Lower leg skin (tissue), 4 donors: ENCODE measurements at places on chromosomes 5 and 9. TPM values are rescaled to one million over a fixed set of nuclear protein-coding genes. Genes with fewer than 3 reads are reported as not detected.

GRCh38 chr5:134090522-134090921 lies 24.0 kb upstream of the TCF7 start:
- no peak for DNase-seq

The KCNV2 gene
- total RNA-seq = not detected

- no peak for DNase-seq
Measured at GRCh38 chr5:90231688-90232087, 177.9 kb downstream of the CETN3 start.

DNA sequence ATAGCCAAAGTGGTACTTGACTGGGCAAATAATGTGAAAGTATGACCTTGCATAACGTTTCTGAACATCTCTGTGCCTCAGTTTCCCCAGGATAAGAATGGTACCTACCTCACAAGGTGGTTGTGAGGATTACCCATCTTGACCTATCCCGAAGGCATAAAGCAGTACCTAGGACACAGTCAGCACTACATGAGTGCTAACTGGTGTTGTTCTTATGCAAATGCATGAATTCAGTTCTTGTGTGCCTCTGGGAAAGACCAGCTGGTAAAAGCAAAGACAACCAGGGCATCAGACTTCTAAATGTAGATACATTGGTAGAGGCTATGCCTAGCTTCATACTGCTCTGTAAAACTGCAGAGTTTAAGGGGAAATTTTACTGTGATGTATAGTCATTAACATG lies 21.8 kb upstream of the TMEM252 start:
- DNase-seq = no peak

DNA sequence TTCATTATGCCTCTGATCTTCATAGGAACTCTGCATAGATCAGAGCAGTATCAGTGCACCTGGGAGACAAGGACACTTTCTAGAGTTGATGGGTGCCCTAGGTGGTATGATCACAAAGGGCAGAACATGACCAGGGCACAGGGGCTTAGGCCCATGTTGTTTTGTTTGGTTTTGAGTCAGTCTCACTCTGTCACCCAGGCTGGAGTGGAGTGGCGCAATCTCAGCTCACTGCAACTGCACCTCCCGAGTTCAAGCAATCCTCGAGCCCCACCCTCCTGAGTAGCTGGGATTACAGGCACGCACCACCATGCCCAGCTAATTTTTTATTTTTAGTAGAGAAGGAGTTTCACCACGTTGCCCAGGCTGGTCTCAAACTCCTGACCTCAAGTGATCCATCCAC lies 17.6 kb downstream of the ALDH7A1 start:
- DNase-seq = no peak

DNA sequence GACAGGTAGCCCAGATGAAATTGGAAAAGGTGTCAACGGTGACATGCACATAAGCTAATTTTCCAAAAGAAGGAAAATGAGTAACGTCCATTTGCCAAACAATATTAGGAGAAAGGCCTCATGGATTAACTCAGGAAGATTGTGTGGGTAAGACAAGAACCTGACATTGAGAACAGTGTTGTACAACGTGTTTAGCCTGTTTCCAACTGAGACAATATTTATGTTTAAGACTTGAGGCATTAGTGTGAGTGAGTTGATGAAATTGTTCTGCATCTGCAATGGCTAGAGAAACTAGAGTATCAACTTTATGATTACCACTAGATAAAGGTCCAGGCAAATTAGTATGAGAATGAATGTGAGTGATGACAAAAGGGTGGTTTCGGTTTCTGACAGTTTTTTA lies 191.3 kb upstream of the RAI14 start:
- DNase-seq = no peak

- DNase-seq = no peak
Measured at GRCh38 chr9:11312966-11313365, 700.2 kb upstream of the PTPRD start.

GRCh38 chr5:10297646-10298204 lies 10.0 kb downstream of the CMBL start:
- no peak for DNase-seq

The LCN9 gene
- total RNA-seq = not detected

The SLCO4C1 gene
- total RNA-seq = 0.30 TPM

DNA sequence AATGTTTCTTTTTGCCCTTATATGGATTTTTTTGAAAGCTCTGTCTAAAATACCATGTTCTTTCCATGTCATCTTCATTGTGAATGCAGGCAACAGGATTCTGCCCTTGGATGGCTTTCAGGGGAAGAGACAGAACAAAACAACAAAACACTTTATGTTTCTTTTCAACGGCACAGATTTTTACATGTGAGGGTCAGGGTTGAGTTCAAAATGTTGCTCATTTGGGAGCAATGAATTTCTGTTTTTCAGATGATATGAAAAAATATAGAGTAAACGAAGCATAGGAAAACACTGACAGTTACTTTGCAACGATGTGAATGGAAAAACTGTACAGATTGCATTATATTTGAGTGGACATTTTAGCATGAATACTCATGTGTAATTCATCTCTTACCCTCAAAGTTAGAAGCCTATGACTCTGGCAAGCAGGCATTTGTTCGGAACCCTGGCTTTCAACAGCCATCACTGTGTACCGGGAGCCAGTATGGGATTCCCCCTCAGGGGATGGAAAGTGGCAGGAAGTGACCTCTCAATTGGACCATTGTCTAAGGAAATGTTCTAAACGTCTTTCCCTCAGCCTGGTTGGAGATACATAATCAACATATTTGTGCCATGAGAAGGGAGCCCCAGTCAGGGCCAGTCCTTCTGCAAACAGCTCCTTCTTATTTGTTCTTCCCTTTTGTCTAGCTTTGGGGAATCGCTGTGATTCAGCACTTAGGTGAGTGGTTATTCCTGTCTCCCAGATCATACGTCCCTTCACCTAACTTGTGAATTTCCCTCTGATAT lies 153.9 kb upstream of the MEF2C start:
- peak; percentile 16 for DNase-seq

- DNase-seq = no peak
Measured at GRCh38 chr5:73254642-73255041, 81.6 kb downstream of the TMEM174 start.

The PCDHB14 gene
- total RNA-seq = 6.9 TPM

The ZNF367 gene
- 0.93 TPM for total RNA-seq

GRCh38 chr5:96006291-96006690 lies 44.6 kb upstream of the ELL2 start:
- no peak for DNase-seq

The PCDHB9 gene
- total RNA-seq = 2.2 TPM

The NME5 gene
- total RNA-seq = 0.49 TPM

The SH3GL2 gene
- not detected for total RNA-seq

The TMEM215 gene
- not detected for total RNA-seq

The TBC1D13 gene
- total RNA-seq = 13.1 TPM

GRCh38 chr5:31114817-31115216 lies 78.7 kb upstream of the CDH6 start:
- no peak for DNase-seq

- no peak for DNase-seq
Measured at GRCh38 chr5:133957080-133957479, 11.3 kb downstream of the C5orf15 start.

- no peak for DNase-seq
Measured at GRCh38 chr5:2018390-2018724, 135.6 kb upstream of the IRX4 start.

DNA sequence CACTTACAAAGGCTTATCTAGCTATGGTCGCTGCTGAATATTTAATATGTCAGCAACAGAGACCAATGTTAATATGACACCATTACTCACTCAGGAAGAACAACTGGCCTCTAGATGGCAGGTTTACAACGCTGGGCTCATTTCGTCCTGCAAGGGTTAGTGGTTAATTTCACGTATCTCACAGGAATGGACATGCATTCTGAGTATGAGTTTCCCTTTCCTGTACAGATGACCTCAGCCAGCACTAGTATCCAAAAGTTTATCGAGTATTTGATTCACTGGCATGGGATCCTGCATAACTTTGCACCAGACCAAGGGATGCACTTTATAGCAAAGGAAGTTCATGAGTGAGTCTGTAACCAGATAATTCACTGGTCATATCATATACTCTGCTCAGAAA lies 8.7 kb upstream of the TRPC7 start:
- no peak for DNase-seq

The EMB gene
- 20.0 TPM for total RNA-seq

DNA sequence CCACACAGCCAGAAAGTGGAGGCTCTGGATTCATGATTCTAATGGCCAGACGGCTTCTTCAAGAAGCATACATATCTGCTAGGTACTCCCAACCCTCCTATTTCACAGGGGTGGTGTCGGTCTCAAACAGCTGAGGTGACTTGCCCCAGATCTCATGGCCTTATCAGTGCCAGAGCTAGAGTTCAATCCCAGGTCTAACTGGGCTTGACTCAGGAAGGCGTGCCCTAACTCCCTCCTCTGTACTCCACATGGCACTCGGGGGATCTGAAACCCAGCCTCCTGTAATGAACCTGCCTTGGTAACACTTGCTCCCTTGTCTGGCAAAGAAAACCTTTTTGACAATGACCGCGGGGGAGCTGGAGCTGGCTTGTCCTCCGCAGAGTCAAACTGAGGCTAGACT lies 2.1 kb downstream of the QRFP start:
- DNase-seq = no peak

DNA sequence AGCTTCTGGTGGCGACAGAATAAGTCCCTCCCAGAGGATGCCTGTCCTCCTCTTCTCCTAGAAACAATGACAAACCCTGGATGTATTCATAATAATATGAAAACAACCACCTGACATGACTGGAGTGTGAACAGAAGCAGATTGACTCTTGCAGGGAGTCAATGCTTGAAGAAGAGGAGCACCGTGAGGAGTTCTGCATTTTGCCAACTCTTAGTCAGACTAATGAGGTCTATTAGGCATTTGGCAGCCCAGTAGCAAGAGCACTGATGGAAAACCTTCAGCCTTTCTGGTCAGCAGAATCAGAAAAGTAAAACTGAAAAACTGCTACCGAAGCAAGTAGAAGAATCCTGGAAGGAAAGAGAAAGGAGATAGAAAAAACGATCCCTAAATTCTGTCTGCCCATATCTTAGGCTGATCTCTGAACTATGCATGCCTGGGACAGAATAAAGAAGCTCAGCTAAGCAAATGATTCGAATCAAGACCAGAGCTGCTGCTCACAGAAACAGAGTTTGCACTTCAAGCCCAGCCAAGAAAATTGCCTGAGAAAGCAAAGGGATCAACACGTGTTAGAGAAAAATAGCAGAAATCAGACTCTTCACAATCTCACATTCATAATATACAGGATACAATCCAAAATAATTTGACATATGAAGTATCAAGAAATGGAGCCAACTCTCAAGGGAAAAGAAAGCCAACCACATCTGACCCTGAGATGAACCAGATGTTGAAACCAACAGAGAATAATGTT lies 69.5 kb upstream of the OSMR start:
- no peak for DNase-seq

DNA sequence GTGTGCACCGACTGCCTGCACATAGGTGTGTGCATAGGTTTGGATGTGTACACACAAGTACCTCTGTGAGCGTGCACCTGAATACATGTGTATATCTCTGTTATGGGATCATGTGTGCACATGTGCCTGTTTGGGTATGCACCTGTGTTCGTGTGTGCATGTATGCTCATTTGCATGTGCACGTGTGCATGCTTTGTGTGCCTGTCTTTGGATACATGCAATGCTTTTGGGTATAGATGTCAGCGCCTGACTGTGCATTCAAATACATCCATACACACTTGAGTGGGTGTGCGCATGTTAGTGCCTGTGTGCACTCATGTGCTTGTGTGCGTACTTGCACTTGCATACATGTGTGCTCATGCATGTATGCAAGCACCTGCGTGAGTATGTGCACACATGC lies 258.1 kb downstream of the IRX2 start:
- DNase-seq = no peak

- DNase-seq = no peak
Measured at GRCh38 chr5:6029811-6030271, 348.5 kb downstream of the MED10 start.

The CDH9 gene
- total RNA-seq = not detected

The SLC6A7 gene
- total RNA-seq = not detected

The TAS2R1 gene
- not detected for total RNA-seq

DNA sequence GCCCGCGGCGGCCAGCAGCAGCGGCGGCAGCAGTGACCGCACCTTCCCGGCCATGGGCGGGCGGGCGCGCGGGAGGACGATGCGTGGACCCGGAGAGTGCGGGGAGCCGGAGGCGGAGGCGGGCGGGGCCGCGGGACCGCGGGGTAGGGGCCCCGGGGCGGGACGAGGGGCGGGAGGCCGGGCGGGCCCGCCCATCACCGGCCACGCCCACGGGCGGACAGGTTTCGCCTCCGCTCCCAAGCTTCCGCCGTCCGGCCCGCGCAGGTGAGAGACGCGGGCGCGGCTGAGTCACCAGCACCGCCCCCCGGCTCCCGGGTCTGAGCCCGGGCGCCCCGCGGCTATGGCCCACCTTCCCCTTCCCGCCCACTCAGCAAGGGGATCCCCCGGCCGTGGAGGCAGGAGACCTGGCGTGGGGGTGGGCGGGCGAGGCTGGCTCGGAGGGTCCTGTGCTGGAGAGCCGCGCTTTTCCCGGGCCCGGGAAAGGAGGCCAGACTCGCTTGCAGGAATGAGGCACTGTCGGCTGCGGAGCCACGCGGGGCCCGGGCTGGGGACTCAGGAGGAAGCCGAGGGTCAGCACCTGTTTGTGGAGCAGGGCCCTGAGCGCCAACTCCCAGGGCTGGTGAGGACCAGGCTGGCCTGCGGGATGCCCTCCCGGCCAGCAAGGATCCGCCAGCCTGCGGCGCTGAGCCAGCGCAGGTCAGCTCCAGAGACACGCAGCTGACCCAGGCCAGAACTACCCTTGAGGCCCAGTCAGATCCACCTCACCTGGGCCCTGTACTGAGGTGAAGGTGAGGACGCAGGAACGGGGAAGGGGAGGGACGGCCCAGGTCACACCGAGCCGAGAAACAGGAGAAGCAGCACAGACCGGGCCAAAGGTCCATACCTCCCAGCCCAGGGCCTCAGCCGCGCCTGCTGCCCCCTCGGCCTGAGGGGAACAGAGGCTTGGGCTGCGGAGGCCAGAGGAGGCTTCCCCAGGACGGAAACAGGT lies at the start of gene ENTPD2:
TSS of gene ENTPD2 (minus strand) at position 118 of the 988 bp plus-strand sequence. CDS start at position 54, 64 bp downstream.
- no peak for DNase-seq
